ENCODE measurements at places on chromosomes 7 and 10. TPM values are rescaled to one million over a fixed set of nuclear protein-coding genes. Genes with fewer than 3 reads are reported as not detected.

DNA sequence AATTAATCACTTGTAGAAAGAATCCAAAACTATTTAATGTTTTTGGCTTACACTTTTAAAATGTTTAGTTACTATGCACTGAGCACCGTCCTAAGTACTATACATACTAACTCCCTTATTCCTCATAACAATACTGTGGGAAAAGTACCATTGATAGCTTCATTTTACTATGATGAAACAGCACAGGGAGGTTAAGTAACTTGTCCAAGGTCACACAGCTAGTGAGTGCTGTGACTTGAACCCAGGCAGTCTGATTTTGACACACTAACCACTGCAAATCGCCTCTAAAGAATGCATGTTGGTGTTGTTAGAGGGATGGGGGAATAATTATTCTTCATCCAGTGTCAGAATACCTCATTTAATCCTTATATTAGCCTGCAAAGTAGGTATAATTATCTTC lies 1.9 kb upstream of the RELN start:
- no peak for DNase-seq

- DNase-seq = no peak
Measured at GRCh38 chr7:84218681-84219080, 24.1 kb upstream of the SEMA3A start.

DNA sequence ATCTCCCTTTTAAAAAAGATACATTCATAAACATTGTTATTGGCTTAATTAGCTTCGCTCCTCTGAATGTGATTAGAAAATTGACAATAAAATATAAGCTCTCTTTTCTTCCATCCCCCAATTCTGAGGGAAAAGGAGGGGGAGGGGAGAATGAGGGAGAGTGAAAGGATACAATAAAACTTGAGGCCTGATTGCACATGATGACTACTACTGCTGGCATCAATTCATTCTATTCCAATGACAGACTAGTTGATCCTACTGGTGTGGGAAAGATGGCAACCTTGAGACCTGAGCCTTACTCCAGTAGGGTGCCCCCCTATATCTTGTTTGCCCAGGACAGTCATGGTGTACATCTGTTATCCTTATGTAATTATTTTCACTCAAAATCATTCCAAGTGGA lies 4.5 kb upstream of the IQUB start:
- DNase-seq = no peak

DNA sequence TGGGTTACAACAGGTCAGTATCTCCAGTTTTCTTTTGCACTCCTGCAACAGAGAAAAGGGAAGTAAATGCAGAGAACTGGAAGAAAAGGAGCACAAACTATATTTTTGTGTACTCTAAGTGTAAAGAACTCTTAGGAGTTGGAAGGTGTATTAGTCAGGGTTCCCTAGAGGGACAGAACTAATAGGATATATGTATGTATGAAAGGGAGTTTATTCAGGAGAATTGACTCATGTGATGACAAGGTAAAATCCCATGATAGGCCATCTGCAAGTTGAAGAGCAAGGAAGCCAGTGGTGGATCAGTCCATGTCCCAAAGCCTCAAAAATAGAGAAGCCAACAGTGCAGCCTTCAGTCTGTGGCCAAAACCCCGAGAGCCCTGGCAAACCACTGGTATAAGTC lies 22.6 kb upstream of the RAB18 start:
- no peak for DNase-seq

DNA sequence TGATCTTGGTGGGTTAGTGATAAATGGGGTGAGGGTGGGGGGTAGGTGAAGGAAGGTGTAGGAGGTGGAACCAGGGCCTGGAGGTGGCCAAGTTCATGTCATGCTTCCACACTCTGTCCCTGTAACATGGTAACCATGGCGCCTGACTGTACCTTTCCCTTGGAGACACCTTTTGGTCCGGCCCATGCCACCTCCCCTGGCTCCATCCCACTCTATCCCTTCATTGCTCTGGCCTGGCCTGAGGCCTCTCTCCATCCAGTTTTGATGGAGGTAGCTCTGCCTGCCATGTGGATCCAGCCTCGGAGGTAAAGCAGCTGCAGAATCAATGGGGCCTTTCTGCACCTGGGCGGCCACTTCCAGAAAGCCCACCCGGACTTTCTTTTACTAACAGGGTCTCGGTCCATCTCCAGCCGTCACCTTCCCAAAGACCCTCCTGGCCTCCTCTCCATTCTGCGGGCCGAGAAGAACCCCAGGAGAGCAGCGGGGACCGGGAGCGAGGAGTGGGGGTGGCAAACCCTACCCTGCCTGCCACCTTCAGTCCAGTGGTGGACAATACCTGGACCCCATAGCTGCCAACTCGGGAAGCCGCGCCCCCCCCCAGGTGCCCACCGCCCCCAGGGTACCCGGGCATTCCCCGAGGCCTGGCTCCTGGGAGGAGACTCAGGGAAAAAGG lies 504 bp upstream of the TRRAP start:
- DNase-seq = no peak

PRKG1 gene
- total RNA-seq = not detected

OPALIN gene
- total RNA-seq = not detected

WIPF3 gene
- total RNA-seq = not detected

PODXL gene
- 1.3 TPM for total RNA-seq
